Activated CD4-positive, alpha-beta T cell treated with anti-CD3 and anti-CD28 coated beads for 24 hours (primary cell): ENCODE measurements at places on chromosomes 4 and X.

- DNase-seq, result no peak
Measured at GRCh38 chr4:74038425-74039314, at the start of gene CXCL3. Gene CXCL3 (minus strand): TSS chr4:74038689. CDS start chr4:74038611, 78 bp downstream.

DNA sequence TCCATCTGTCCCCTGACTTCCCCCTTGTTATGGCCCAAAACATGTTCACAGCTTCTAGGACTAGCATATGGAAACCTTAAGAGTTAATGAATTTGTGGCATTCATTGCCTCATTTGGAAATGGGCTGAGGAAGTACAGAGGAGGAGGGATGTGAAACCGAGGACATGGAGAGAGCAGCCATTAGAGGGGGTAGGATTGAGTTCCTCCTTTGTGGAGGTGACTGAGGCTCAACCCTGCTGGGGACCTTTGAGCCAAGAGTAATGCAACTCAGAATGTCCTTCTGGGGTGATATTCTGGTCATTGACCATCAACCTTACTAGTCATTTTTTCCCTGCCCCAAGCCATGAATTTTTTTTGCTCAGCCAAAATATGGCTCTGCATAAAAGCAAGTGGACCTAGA is 109.4 kb downstream of the ZNF518B start:
- DNase-seq, result no peak

DNA sequence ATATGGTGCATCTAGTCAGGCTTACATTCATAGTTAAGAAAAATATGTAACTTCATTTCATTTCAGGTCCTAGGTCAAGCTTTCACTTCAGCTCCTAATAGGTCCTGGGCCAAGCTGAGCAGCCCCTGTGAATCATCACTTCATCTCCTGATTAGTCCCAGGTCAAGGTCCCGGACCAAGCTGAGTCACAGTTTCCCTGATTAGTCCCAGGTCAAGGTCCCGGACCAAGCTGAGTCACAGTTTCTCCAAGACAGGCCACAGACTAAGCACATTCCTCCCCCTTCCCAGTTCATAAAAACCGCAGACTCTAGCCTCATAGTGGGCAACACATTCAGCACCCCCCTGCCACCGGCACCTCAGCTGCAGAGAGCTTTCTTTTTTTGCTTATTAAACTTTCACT is 1331.8 kb downstream of the PCDH19 start:
- no peak for DNase-seq

DNA sequence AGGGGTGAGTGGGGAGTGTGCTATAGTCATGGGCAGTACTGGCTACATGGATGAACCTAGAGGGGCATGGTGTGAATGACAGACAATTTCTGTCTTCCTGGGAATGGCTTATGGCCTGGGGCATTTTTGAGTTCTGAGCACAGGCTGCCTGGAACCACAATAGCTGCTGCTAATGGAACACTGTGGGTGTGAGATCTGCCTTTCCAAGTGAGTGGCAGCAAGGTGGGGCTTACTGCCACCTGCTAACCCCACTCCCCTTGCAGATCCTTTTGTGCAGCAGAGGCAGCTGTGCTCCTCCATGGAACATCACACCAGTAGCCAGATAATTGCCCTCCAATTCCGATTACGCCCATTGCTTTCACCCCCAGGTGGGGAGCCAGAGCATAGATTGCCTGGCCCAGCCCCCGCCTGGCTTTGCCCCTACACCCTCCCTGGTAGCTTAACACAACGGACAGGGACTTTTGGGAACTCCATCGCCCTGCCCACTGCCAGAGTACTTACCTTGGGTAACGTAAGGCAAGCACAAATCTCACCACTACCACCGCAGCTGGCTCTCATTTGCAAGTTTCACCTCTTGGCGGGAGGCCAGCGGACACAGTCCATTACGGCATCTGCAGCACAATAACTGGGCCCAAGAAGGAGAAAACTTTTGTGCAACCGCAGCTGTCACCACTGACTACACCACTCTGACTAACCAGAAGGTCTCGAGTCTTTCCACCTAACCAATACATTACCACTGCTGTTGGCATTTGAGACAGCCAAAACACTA is 421.2 kb upstream of the NWD2 start:
- DNase-seq, result no peak

DNA sequence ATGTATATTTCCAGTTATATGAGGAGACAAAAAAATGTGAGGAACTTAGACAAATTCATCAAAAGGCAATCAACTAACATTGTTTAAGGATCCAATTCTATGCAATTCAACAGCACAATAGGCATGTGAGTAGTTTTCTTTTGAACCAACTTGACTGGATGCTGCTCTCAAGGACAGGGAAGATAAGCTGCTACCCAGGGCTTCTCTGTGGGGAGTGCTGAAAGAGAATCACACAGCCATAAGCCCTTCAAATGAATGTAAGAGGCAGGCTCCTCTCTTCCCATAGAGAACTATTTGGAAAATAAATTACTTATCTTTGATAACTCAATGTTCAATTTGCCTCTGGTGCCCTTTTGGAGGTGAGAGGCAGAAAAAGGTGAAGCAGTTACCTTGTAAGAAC is 1413.6 kb downstream of the PCDH7 start:
- no peak for DNase-seq

DNA sequence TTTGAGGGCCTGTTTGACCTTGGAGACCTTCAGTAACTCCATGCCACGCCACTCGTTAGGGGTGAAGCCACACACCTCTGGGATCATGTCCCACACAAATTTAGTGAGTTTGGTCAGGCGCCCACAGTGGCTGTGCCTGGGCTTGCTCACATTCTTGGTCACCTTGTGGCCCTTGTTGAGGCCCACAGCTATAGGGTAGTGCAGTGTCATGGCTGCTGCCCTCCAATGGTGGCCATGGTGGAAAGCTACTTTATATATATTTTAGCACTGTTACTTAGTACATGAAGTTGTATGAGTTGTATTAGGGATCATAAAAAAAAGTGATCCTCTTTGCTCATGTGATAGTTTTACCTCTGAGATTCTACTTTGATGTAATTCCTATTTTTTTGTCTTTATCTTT is 985 bp upstream of the CXCL11 start:
- DNase-seq, result no peak

DNA sequence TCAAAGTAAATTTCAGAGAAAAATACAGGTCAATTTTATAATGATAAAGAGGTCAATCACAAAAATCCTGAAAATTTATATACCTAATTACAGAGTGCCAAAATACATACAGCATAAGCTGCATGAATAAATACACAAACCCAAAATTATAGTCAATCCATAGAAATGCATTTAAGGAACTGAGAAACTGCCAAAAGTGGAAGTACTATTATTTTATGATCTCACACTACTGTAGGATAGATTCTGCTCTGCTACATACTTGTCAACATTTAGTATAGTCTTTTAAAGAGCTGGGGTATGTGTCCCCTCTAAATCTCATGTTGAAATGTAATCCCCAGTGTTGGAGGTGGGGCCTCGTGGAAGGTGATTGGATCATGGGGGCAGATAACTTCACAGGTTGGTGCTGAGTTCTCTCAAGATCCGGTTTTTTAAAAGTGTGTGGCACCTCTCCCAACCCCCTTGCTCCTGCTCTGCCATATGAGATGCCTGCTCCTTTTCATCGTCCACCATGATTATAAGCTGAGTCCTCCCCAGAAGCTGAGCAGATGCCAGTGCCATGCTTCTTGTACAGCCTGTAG is 31.8 kb downstream of the CHIC2 start:
- no peak for DNase-seq

DNA sequence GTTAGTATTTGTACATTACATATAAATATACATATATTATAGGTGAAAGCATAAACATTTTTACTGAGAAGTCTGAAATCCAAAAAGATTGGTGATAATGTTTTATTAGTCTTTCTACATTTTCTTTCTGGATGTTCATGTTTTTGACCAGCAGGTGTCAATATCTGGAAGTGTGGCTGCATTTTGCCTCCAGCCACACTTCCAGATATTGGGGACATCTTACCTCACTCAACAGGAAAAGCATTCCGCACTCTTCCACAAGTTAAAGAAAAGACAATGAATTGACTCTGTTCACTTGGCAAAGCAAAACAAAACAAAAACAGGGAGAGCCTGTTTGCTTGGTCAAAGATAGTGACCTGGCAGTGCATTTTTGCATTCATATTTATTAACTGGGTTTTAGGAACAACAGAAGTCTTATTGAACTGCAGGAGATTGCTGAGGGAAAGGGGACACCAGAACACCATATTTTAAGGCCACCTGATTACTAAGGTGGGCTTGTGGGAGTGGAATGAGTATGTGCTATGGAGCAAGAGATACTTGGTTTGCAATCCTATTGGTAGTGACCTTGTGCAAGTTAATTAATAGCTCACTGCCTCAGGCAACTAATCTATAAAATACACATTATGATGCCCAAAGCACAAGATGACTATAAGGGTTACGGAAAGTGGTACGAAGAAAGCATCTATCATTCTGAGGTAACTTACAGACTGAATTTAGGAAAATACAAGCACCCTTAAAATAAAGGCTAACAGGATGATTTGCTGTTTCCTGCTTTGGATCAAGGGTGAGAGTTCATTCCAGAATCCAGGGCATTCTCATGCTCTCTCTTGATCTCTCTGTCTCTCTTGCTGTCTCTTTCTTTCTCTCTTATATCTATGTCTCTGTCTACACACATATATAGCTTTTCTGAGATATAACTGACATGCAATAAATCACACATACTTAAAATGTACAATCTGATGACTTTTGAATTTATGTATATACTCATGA is 389.9 kb upstream of the EMCN start:
- no peak for DNase-seq

GRCh38 chr4:78320349-78320935 is 231.1 kb upstream of the ANXA3 start:
- no peak for DNase-seq

- no peak for DNase-seq
Measured at GRCh38 chr4:143336781-143337599, at the start of gene GAB1. Gene GAB1 (plus strand): TSS chr4:143336876. CDS start chr4:143337189, 313 bp downstream.

DNA sequence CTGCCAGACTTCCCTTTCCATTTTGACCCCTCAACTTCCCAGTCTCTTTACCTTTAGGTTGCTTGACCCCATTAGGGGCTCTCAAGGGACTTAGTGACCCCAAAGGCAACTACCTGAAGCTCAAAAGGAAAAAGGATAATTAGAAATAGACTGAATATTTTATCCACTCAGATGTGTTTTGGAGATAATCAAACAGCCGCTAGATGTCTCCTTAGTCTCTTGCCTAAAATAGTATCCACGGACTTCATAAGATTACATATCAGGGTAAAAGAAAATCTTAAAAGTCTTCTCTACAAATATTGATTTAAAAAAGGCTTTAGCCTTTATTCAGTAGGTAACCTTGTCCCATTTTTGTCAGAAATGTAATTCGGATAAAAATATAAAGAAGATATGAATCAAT is 21.0 kb upstream of the RHOXF2 start:
- no peak for DNase-seq

- no peak for DNase-seq
Measured at GRCh38 chrX:131288738-131289511, at the start of gene IGSF1. Gene IGSF1 (minus strand): TSS chrX:131289306. CDS start chrX:131286674, 2,632 bp downstream.
